ENCODE measurements at places on chromosomes 1 and 21.

GRCh38 chr1:159921251-159921650 is 4.1 kb downstream of the TAGLN2 start:
- DNase-seq: no peak

GRCh38 chr1:235408503-235408960 is 41.3 kb downstream of the TBCE start:
- no peak for DNase-seq

DNA sequence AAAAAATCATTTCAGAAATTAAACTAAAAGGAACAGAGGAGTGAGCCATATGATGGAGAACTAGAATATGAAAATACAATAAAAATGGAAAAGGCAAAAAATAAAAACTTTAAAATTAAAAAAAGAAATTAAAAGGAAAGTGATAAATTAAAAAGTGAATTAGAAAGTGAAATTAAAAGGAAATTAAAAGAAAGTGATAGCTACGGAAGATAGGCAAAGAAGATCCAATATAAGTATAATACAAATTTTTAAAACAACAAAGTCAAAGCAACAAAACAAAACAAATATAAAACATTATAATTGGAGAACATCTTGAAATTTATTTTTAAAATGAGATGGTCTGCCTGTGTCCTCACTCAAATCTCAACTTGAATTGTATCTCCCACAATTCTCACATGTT is 165.8 kb downstream of the GPATCH2 start:
- no peak for DNase-seq

GRCh38 chr1:15403962-15404580 is 5.6 kb upstream of the EFHD2 start:
- DNase-seq: no peak

DNA sequence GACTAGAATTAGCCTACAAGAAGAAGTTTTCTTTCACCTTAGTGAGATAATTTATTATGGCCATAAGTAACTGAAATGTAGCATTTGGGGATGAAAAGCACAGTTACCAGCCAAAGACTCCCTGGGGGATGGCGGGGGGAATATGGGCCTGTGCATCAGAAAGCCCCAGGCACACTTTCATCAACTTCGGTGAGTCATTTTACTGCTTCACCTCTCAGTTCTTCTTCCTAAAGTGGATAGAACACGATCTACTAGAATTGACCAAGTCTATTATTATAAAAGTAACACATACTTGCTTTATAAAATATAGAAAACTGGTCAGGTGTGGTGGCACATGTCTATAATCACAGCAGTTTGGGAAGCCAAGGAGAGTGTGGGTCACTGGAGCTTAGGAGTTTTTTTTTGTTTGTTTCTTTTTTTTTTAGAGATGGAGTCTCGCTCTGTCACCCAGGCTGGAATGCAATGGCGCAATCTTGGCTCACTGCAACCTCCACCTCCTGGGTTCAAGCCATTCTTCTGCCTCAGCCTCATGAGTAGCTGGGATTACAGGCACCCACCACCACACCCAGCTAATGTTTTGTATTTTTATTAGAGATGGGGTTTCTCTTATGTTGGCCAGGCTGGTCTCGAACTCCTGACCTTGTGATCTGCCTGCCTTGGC is 141.8 kb downstream of the ZZZ3 start:
- no peak for DNase-seq

- no peak for DNase-seq
These were observed 19.5 kb downstream of the IFFO2 start for GRCh38 chr1:18936814-18937481.

DNA sequence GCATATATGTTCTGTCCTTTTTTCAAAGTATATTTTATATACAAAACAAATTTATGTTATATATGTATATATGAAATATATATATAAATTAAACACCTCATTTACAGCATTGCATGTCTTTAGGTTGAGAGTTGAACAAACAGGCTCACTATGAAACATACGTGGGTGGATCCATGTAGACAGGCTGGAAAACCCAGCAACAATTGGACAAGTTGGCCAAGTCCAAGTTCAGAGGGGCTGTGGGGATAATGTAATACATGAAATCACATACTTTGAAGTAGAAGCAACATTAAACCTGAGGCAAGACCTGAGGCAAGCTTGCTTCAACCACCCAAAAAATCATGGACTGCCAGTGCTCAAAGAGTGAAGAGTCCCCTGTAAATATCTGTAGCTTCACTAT is 39.7 kb downstream of the KCNJ6 start:
- no peak for DNase-seq

- no peak for DNase-seq
These were observed 48.3 kb upstream of the RGS1 start for GRCh38 chr1:192527111-192527795.

DNA sequence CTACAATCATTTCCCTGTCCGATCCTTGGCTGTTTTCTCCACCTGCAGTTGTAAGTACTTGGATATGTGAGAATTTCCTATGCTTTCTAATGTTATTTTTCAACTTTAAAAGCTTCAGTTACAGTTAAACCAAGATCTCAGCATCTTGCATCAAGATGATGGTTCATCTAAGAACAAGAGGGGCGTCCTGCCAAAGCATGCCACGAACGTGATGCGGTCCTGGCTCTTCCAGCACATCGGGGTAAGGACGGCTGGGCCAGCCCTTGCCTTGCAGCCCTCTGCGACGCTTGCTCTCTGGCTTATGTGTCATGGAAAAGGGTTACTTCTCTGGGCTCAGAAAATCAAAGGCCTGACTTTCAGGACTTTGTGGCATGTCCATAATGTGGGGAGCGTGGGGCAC is 46.8 kb downstream of the PKNOX1 start:
- no peak for DNase-seq

- no peak for DNase-seq
These were observed 194.2 kb upstream of the NFIA start for GRCh38 chr1:60888126-60888525.

- DNase-seq: no peak
These were observed 53.3 kb upstream of the FASLG start for GRCh38 chr1:172605641-172606040.

- DNase-seq: no peak
These were observed 18.5 kb downstream of the CCN1 start for GRCh38 chr1:85599076-85599491.

DNA sequence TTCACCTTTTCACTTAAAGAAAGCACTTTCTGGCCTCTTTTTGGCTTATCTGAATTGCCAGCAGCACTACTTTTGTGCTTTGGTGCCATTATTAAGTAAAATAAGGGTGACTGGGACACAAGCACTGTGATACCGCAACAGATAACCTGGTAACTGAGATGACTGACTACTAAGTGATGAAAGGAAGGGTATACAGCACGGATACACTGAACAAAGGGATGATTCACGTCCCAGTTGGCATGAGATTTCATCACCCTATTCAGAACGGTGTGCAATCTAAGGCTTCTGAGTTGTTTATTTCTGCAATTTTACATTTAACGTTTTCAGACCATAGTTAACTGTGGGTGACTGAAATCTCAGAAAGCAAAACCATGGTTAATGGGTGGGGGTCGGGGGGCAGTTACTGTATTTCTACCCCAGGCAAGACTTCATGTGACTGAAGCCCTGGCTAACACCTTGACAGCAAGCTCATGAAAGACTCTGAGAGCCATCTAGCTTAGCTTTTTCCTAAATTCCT is 102.8 kb downstream of the CLIC6 start:
- DNase-seq: no peak

Data from stimulated activated CD8-positive, alpha-beta memory T cell treated with anti-CD3 and anti-CD28 coated beads, Interleukin-2, amount 100 ng/mL, for 1 hour (primary cell).